ENCODE measurements at places on chromosomes 13 and 19.

- DNase-seq: no peak
These were observed 43.5 kb downstream of the ATP8A2 start for GRCh38 chr13:25415241-25415640.

- DNase-seq: no peak
These were observed 419.3 kb upstream of the GPC6 start for GRCh38 chr13:92807353-92807752.

DNA sequence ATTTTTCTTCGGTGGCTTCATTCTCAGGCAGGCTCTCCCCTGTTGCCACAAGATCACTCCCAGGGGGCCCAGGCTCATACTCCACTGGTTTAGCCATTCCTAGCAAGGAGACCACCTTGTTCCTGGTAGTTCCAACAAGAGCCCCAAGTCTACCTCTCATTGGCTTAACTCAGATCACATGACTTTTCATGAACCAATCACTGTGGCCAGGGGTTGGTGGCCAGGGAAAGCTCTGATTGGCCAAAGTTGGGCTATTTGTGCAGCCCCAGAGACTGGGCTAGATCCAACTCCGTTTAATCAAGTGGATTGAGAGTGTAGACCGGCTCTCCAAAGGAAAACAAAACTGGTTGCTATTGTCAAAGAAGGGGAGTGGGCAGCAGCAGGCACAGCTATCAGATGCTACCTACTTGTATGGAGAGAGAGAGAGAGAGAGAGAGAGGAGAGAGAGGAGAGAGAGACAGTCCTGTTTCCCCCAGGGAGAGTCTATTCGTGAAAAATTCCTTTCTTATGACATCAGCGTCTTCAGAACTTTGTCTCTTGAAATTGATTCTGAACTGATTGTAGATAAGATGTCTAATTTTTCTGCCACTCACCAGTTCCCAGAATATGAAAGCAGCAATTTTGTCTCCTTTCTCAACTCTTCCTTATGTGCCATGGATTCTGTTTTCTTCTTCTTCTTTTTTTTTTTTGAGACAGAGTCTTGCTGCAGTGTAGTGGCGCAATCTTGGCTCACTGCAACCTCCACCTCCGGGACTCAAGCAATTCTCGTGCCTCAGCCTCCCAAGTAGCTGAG lies 5.9 kb downstream of the CEACAM19 start:
- peak; percentile 65 for DNase-seq

GRCh38 chr19:57465680-57466381 lies 8.9 kb upstream of the VN1R1 start:
- DNase-seq: peak; percentile 50

GRCh38 chr13:81051873-81052272 lies 710.9 kb upstream of the SPRY2 start:
- DNase-seq: no peak

- no peak for DNase-seq
These were observed 30.0 kb downstream of the VAV1 start for GRCh38 chr19:6802336-6803035.
